GM19239 (cell line): ENCODE measurements at places on chromosomes 5 and 9.

DNA sequence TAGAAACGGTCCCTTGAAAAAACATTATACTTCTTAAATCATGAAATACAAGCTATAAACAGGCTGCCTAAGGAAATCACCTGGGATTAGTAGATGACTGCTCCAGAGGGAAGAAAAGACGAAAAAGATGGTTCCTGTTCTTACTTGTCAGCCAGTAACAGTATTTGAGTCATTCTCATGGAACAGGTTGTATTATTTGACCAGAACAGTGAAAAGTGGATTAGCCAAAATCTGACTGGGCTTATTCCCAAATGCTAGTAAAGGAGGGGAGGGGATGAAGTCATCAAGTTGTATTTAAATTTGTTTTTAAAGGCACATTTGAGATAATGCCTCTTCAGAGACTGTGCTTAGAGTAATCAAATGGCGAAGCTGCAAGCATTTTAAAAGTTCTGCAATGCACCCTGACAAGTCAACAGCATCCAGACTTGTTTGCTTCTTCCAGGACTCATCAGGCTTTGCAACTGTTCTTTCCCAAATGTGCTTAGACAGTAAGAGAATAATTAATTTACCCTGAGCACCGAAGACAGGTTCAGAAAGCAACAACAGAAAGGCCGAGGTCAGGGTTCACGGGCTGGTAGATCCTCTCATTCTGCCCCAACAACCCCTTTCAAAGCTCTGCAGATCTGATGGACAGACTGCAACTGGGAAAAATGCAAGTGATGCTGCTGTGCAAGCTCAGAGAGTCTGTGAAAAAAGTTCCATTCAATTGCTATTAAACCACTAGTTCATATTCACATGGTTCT lies 800.6 kb downstream of the KCTD16 start:
- DNase-seq = no peak

GRCh38 chr5:61402970-61403900 lies 71.2 kb downstream of the ZSWIM6 start:
- DNase-seq = no peak

DNA sequence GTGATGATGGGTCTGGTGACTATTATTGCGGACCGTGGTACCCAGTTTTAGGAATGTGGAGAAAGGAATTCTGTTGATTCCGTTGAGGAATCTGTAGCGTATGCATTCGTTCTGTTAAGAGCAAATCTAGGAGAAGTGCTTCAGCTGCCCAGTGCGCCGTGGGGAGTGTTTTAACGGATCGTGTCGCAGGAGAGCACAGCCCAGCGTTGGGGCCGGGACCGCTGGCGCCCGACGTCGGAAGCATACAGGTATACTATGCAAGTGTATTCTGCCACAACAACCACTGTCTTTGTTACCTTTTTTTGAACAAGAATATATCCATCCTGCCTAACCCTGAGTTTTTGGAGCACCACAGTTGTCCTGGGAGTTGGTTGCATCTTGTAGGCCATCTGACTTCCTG lies 42.7 kb downstream of the TENT4A start:
- no peak for DNase-seq

DNA sequence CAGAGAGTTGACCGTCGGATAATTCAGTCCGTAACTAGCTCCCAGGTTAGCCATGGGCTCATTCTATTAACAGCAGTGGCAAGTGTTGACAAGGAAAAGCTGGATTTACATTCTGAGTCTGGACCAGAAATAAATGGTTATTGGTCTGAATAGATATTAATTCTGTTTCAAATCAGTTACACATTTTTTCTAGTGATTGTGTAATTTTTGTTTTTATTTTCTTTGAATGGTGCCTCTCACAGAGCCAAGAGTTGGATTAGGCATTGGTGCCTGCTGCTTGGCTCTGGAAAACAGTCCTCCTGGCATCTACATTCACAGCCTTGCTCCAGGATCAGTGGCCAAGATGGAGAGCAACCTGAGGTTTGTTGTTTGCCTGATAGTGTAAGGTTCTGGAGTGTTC lies 115.1 kb downstream of the GOLPH3 start:
- DNase-seq = no peak

GRCh38 chr9:110214090-110214489 lies 6.1 kb upstream of the C9orf152 start:
- no peak for DNase-seq

DNA sequence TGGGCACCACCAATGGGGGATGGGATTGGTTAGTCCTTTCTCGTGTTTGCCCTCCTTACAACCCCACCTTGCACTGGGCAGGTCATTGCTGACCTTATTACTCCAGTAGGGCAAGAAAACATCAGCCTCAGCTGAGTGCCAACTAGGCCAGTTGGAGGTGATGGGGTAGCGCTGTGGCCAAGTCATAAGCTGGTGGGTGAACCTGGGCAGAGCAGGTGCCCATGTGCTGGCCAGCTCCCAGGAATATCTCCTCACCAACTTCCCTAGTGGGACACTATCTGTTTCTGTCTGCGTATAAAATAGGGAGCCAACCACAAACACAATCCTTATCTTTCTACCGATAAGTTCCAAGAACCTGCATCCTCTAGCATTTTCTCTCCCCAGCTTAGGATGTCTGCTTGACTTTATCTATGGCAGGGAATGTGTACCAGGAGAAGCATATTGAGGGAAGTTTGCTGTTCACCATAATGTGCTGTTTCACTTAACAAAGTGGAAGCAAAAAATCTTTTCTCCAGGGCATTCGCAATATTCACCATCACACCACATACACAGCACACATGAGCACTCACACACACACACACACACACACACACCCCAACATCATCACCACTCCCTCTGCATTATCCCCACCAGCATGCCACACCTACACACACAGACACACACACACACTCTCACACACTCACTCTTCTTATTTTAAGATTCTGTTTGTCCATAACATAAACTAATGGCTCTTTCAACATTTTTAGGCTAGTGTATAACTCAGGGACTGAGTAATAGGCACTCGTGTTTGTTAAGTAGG lies 390.0 kb downstream of the ENC1 start:
- DNase-seq = no peak

- DNase-seq = no peak
These were observed 24.7 kb upstream of the RANBP6 start for GRCh38 chr9:6040077-6040476.

DNA sequence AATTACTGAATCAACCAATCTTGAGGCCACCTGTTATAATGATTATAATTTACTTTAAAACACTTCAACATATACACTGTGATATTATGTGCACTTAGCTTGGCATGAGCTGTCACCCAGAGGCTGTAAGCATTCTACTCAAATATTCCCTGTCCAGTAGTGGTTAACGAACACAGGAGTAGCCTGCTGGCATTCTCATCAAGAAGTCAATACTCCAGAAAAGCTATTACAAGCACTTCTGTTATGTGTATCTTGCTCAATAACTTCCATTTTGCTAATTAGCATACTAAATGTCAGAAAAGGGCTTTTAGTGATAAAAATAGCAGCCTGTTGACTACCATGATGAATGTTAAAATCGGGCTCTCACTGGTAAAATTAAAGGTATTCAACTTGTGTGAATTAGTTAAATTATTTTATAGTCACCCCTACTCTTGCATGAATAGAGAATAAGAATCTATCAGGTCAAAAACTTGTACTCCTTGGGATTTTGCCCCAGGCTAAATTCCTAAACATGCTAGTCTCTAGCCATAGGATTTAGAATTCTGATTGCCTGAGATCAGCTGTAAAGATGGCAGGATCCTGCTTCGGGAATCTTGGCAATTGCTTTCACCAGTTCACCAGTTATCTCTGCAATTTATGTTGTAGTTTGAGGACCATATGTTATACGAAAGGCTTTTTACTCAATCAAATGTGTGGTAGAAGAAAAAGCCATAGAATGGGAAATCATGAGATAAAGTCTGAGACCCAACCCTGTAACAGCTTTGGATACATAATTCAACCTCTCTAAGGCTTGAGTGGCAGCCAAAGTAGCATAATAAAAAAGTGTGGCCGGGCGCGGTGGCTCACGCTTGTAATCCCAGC lies 43.4 kb upstream of the PAM start:
- no peak for DNase-seq
